Activated CD4-positive, CD25-positive, alpha-beta regulatory T cell (primary cell): ENCODE measurements at places on chromosomes 12 and 14.

GRCh38 chr14:29671034-29671433 is 256.6 kb downstream of the PRKD1 start:
- no peak for DNase-seq

GRCh38 chr12:59570145-59570544 is 25.7 kb upstream of the SLC16A7 start:
- no peak for DNase-seq

- DNase-seq: no peak
These were observed 149.6 kb upstream of the DYRK2 start for GRCh38 chr12:67498991-67499390.

GRCh38 chr14:73461478-73462047 is 3.2 kb upstream of the NUMB start:
- DNase-seq: no peak

- DNase-seq: peak; percentile 22
These were observed 172.2 kb upstream of the ATP2B1 start for GRCh38 chr12:89880690-89881350.

GRCh38 chr14:32043624-32044023 is 33.5 kb upstream of the ARHGAP5 start:
- DNase-seq: no peak

GRCh38 chr14:57797160-57797559 is 68.7 kb downstream of the SLC35F4 start:
- DNase-seq: no peak

- DNase-seq: no peak
These were observed 15.7 kb downstream of the NFYB start for GRCh38 chr12:104122298-104122697.

DNA sequence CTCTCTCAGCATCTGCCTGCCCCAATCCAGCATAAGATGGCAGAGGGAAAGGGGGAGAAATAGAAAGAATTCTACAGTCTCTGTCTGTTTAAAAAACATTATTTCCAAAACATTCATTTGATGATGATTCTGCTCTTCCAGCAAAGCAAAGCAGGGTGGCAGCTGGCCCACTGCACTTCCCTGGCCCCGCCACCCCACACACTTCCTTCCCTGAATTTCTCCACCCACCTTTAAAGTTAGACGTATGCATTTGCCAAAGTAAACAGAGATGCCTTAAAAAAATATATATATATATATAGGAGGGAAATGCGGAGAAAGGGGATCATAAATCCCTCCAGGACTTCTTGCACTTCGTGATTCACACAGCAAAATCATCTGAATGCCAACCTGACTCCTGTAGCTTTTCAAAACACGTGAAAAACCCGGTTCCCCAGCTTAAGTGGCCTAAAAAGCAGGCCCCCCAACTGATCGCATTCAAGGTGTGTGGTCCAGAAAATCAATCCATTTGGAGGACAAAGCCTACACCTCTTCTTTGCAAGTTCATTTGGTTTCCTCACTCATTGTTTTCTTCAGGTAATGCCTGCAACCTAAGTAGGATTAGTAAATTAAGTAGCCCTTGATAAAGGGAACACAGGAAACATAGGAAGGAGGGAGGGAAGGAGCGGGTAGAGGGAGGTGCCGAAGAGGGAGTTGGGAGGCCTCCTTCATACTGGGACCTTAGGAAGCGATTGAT is 68.8 kb downstream of the LLPH start:
- no peak for DNase-seq

GRCh38 chr12:115213538-115214016 is 529.6 kb upstream of the TBX3 start:
- no peak for DNase-seq

DNA sequence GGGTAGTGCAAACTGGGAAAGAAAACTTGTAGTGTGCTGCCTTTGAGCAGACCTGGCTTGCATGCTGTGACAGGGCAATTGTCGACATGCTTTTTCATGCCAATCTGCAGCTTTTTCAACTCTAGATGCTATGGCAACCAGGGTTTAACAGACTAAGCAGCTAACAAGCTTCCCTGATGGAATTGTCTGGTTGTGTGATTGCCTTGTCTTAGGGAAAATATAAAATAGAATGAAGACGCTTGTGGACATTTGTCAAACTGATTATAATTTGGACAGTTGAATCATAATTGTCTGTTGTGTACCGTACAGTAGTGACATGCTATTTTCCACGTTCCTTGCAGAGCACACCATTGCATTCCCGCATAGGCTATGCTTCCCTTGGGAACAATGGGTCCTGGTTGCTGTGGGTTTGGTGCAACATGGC is 113.0 kb downstream of the FOXG1 start:
- no peak for DNase-seq

DNA sequence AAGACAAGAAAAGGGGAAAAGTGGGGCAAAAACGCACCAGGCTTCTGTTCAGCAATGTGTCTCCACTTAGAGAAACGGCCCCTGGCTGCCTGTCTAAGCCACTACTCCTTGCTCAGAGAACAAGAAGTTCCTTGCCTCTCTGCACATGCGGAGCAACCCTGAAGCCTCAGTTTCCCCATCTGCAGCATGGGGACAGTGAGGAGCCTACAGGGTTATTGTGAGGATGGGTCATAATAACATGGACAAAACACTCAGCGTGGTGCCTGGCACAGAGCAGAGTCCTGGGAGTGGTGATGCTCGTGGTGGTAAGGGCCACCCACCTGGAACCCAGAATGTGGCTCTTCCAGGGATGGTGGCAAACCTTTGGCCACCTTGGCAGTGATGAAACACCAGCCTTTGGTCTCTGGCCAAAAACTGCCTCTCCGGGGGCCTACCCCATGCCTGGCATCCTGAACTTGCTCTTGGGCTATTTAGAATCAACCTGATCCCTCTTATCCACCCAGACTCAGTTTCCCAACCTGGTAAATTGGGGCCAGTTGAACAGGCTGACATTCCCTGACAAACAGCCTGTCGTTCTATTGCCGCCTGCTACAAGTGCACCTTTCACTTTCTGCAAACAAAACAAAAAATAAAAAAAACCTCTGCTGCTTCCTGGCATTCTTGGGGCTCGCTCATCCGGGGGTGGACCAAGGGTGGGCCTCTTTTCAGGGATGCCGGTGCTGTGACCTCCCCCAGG is 56.5 kb upstream of the DLK1 start:
- DNase-seq: no peak

DNA sequence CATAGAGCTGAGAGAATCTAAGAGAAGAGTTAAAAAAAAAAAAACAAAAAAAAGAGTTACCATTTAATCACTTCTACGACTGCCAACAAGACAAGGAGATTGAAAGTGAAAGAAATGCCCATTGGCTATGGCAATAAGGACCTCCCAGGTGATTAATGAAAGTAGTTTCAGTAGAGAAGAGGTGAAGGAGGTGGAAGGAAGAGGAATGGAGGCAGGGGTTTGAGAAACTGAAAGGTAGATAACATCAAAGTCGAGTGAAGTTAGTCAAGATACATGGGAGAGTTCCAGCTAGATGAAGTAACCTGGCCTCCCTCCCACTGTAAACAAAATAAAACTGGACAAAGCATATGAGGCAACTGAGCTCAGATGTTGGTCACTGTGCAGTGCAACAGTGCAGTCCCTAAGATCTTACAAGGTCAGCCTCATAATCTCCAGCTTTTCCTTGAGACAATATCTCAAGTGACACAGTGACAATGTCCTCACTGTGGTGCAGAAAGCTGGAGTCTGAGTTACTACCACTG is 118.0 kb upstream of the CCDC198 start:
- no peak for DNase-seq

GRCh38 chr12:70756118-70756517 is 118.9 kb upstream of the PTPRB start:
- DNase-seq: no peak

DNA sequence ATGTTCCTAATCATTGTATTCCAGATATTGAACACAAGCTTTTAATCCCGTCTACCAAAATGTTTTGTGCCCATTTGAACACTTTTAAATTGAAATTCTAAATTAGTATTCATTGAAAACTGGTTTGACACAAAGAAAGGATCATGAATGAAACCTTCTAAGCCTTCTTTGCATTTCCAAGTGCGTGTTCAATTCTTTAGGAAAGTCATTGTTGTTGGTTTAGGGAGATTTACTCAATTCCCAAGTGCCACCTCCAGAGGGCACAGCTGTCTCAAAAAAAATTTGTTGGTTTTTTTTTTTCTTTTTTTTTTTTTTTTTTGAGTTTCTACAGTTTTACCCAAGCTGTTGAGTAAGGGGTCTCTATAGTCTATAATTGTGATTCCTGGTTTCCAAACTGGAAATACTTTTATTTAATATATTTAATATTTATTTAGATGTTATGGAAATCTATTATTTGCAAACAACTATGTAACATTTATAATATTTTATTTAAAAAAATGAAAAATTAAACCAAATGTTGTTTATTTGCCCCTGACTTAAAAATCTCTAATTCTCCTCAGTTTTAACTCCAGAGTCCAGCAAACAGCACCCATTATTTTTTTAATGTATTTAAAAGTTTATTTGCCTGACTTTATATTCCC is 79.9 kb downstream of the NEDD1 start:
- DNase-seq: no peak

GRCh38 chr14:68663385-68664076 is 129.3 kb downstream of the ZFP36L1 start:
- peak; percentile 14 for DNase-seq

GRCh38 chr14:46344327-46344937 is 307.1 kb downstream of the RPL10L start:
- DNase-seq: no peak

DNA sequence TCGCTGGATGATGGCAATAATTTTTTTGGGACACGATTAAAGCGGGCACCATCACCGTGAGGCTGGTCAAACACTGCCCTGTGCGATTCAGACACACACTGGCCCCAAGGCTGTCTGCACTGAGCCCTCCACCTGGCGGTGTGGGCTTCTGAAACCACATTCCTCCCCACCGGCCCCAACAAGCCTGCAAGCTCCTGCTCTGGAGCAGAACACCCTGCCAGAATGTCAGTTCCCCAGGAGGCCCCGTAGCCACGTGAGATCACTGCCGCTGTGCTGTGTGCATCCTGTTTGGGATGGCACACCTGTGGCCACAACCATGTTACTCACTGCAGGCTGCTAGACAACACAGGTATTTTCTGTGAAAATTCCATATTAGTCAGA is 7.9 kb downstream of the GSC start:
- no peak for DNase-seq

DNA sequence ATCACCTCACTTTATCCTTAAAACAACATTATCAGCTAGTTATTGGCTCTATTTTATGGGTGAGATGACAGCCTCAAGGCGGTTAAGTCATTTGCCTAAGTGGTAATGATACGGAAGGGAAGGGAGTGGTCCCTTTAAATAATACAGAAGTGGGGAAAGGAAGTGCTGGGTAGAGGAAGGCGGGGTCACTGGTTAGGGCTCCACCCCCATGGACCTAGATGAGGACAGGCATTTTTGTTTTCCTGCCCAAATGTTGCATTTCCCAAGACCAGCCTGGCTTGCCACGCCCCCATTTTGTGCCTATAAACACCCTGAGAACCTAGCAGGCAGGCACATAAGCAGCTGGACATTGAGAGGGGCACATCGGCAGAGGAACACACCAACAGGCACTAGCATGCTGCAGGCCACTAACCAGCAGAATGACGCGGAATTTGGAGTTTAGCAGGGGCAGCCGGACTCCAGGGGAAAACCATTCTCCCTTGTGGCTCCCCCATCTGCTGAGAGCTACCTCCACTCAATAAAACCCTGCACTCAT is 100.9 kb downstream of the EPS8 start:
- no peak for DNase-seq

DNA sequence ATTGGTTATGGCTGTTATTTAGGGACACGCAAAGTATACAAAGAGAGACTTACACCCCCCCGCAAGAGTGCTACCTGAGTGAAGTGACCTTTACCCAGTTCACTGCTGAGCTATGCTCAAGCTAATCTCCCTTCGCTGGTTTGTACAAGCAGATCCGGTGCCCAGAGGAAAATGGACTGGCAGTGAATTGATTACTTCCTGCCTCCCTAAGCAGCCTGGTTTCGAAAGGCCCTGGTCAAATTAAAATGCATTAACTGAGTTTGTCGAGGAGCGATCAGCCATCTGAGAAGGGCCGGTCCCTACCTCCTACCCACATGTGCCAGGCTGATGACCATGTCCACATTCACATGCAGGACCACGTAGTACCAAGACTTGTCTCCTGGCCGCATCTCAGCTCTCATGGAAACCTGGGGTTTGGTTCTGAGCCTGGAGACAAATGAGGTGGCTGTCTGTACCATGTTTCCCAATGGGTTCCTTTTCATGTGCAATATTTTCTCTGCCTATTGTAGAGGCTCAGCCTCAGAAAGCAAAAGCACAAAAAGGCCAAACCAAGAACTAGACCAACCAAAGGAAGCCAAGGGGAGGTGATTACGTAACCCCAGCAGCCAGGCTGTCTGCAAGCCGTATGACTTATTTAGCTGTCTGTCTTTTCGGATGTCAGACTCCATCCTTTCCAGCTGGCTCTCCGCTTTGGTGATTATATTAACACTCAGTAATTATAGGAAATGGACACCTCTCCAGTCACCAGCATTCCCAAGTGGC is 284.7 kb upstream of the PWP1 start:
- DNase-seq: no peak

- DNase-seq: no peak
These were observed 504.5 kb downstream of the PCNX1 start for GRCh38 chr14:71411738-71412137.

DNA sequence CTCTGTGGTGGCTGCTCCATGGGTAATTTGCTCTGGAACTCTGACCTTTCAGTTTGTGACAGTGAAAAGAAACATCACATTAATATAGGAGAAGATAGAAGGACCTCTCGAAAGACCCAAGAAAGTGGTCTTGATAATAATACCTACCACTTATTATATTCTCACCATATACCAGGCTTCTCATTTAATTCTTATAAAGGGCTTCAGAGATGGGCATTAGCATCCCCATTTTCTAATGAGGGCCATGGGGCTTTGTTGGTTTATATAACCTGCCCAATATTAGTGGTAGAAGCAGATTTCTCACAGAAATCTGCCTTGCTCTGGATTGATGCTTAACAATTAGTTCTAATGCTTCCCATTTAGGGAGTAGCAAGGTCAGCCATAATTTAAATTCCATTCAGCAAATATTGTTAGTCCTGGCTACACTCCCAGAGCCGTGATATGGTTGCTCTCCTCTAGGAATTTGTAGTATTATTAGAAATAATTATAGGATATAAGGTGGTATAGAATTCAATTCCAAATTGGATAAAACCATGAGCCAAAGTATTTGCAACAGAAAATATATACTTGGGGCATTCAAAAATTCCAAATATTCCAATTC is 7.4 kb upstream of the AMIGO2 start:
- no peak for DNase-seq
